ENCODE measurements at places on chromosomes 5 and 9. TPM values are rescaled to one million over a fixed set of nuclear protein-coding genes. Genes with fewer than 3 reads are reported as not detected.

Gene PIK3R1
- total RNA-seq, result 32.4 TPM

Gene BAAT
- 1.0 TPM for total RNA-seq

Gene HAVCR2
- 2.3 TPM for total RNA-seq

Gene GCNT4
- 3.3 TPM for total RNA-seq

Gene CCL21
- total RNA-seq, result 40.2 TPM

Gene MED7
- 4.9 TPM for total RNA-seq

Gene LECT2
- not detected for total RNA-seq

Gene SLC9A3
- total RNA-seq, result 4.7 TPM

Gene SPINK7
- total RNA-seq, result not detected

Gene UQCRQ
- 55.3 TPM for total RNA-seq

Gene HTR1A
- total RNA-seq, result not detected

Gene PCDHA9
- total RNA-seq, result 3.3 TPM

Gene NTNG2
- 0.26 TPM for total RNA-seq
